ENCODE measurements at places on chromosomes 11 and 22.

GRCh38 chr11:69004411-69005182 lies 8.4 kb downstream of the MRGPRF start:
- DNase-seq = no peak

DNA sequence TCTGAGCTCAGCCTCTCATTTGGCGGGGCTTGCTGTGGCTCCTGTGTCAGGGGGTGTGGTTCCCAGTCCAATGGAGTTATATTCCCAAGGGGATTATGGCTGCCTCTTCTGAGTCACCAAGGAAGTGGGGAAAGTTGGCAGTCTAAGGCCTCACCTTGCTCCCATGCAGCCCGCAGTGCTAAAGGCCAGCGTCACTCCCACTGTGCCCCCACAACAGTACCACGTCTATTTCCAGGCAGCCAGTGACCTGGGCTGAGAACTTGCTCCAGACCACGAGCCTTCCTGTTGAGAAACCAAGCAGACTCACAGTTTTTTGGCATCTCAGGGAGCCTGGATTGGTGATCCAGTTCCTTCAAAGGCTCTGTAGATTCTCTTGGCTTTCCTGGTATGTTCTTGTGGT lies 45.6 kb downstream of the OR2AT4 start:
- DNase-seq = no peak

DNA sequence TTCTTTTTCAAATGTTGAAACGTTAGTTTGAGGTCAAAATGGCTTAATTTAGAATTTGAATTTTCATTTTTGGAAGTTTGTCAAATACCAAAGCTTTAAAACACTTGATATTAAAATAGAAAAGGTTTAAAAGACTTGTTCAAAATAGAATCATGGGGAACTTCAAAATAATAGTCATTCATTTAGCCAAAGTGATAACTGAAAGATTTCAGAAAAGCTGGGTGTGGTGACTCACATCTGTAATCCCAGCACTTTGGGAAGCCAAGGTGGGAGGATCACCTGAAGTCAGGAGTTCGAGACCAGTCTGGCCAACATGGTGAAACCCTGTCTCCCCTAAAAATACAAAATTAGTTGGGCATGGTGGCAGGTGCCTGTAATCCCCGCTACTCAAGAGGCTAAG lies 10.9 kb downstream of the GSTP1 start:
- no peak for DNase-seq

DNA sequence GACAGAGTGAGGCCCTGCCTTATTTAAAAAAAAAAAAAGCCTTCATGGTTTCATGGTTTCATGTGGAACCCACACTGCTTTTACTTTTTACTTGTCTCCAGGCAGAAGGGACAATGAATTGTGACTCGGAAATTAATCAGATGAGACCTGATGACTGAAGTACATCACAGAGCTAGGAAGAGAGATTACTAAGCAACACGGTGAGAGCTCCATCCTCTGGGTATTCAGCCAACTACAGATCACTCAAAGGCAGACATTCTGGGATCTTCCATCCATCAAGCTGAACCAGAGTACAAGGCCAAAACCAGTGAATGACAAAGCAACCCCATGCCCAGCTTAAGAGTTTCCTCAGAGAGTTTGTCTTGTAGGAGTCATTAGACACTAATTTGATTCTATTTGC lies 433.2 kb downstream of the SOX6 start:
- no peak for DNase-seq

- no peak for DNase-seq
Measured at GRCh38 chr22:45565973-45566372, 63.3 kb downstream of the FBLN1 start.

GRCh38 chr11:113862435-113862834 lies 12.9 kb downstream of the USP28 start:
- DNase-seq = no peak

DNA sequence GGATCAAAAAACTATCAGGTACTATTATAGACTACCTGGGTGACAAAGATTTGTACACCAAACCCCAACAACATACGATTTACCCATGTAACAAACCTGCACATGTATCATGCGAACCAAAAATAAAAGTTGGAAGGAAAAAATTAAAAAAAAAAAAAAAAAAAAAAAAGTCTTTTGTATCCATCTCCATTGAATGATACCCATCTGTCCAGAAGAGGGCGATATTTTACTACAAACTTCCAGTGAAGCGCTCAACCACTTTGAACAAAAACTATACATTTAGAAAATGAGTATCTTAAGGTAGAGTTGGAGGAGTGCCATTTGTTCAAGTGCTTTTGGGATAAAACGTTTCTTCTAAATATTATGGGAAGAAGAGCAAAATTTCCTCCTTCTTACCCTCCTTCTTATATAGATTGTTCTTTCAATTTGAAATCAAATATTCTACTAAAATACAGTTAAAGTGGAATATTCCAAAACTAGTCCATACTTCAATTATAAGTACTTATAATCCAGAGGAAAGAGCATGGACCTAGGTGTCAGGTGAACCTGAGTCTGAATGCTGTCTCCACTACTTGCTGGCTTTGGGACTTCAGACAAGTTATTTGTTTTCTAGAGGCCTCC lies 23.3 kb downstream of the ARL14EP start:
- no peak for DNase-seq

DNA sequence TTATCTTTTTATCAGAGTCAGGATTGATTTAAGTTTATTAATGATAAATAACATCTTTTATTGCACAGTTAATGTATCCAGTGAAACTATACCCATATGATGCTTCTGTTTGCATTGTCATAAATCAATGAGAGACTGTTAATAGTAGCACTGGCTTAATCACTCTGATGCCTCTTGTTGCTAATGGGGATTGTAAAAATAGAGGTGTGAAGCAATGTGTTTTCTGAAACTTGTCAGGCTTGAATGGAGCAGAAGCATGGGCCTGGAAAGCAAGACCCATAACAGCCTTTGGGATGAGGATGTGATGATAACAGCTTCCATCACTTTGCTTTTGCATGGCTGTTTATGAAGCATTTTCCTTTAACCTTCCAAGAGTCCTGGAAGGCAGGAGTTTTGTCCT lies 319.7 kb downstream of the DDX10 start:
- DNase-seq = no peak

GRCh38 chr11:70483917-70484316 lies 85.6 kb downstream of the CTTN start:
- DNase-seq = no peak

DNA sequence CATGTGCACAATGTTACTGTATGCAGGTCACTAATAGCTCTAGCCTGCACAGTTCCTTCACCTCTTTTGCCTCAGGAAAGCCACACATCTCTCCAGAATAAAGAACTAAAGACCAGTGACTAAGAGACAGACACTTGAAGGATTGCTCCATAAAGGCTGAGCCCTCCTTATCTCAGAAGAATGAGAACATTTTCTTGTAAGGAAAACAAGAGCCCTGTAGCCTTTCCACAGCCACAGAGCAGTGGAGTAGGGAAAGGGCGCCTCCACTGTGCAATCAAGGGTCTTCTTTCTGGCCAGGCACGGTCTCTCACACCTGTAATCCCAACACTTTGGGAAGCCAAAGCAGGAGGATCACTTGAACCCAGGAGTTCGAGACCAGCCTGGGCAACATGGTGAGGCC lies 202.6 kb upstream of the TMEM45B start:
- DNase-seq = no peak

All from omental fat pad (tissue), 4 donors.